ENCODE measurements at places on chromosomes 16 and 17.

- DNase-seq, result no peak
These were observed 19.8 kb upstream of the ICAM2 start for GRCh38 chr17:64040206-64040605.

GRCh38 chr16:48958681-48959080 is 323.0 kb downstream of the CBLN1 start:
- DNase-seq, result no peak

GRCh38 chr17:80362428-80363119 is 52.4 kb upstream of the ENDOV start:
- DNase-seq, result no peak

GRCh38 chr17:76063875-76064546 is 8.3 kb downstream of the SRP68 start:
- no peak for DNase-seq

DNA sequence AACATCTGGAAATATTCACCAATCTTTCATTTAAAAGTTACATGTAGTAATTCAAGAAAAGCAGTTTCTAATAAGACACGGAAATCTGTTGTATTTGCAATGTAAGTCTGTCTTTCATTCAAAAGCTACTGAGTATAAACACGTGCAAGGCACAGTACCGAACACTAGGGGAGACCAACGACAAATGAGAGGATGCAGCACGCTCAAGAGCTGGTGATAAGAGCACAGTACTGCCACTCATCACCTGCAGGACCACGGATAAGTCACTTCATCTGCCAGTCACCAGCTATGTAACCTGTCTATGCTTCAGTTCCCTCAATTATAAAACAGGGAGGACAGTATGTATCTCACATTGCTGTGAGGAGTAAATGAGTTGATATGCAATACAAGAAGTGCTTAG is 67.1 kb downstream of the CLEC18A start:
- no peak for DNase-seq

DNA sequence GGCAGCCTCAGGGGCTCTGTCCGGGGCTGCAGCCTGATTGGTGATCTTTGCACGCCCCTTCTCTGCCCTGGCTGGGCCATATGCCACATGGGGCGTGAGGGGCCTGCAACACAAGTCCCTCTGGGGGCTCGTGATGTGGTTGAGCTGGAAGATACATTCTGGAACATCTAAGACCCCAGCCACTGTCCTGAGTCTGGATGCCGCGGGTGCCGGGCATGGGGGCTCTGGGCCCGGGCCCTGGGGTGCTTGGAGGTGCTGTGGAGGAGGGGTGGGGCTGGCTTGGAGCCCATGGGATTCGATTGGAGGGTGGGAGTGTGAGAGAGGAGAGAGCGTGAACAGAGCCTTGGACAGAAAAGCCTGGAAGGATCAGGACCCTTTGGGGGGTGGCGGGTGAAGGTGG is 39.4 kb downstream of the JPH3 start:
- DNase-seq, result no peak

GRCh38 chr17:73551759-73552158 is 92.5 kb downstream of the SDK2 start:
- DNase-seq, result no peak

- DNase-seq, result no peak
These were observed 2.7 kb downstream of the NLRP1 start for GRCh38 chr17:5581655-5582054.

- peak; percentile 77 for DNase-seq
These were observed 17.4 kb downstream of the ADGRG1 start for GRCh38 chr16:57645691-57646387.

DNA sequence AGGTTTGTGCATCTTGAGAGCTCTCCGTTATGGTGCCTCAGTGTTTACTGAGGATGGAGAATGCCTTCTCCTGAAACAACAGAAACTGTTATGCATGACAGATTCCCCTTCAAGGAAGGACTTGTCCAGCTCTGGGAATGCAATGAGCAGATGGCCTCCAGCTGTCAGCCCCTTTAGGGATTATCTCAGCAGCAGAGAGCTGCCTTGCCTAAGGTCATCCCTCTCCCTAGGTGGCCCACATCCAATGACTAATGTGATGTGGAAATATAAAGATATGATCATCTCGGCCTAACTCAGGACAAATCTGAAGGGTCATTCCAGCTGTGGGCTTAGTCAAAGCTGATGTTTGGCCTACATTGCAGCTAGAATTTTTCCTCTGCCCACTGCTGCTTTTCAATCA is 214.3 kb upstream of the N4BP1 start:
- no peak for DNase-seq

DNA sequence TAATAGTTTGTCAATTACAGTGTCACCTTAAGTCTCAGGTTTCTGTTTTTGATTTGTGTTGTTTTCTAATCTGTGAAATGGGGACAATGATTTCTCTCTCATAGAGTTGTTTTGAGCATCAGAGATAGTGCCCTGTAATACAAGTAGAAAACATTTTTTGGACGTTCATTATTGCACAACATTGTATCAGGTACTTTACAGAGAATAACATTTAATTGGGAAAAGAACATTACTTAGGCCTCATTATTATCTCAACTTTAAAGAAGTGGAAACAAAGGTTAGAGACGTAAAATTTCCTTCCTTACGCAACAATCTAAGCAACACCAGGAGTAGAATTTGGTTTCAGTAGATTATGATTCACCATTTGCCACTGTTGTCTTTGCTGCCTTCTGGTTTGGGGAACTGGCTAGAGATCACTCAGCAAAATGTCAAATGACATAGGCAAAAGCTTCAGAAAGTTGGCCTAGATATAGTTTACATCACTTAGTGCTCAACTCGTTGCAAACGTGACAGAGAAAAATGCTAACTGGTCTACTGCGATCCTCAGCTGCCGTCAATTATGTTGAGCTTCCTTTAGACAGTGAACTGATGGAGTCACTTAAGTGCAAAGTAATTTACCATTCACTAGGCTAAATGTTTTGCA is 1026.8 kb downstream of the CDH11 start:
- no peak for DNase-seq

DNA sequence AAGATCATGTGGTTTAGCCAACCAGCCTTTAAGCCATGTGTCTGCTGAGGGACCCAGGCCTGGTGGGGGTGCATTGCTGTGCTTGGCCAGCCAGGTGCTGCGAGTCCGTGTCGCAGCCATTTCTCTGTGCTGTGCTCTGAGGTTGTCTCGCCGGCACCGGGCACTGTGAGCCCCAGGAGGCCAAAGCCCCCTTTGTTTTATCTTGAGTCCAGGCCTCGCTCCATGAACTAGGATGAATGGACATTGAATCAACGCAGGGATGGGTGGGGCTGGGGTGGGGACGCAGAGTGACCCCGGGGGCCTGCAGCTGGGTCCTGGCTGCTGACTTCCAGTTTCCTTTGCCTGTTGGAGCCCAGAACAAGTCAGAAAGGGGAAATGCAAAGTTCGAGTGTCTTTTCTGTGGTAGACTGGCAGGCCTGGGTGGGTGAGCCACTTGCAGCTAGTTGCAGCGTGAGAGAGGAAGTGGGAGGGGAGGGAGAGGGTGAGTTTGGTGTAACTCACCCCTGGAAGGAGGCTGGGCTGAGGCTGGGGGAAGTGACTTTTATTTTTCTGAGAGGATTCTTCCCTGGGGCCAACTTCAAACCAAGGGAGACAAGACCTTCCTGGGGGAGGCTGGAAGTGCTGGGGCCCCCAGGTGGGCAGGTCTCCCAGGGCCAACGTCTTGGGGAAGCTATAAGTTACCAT is 324.7 kb downstream of the SEC14L1 start:
- DNase-seq, result peak; percentile 67

Data from right hindlimb (tissue), 1 donor.